ENCODE measurements at places on chromosomes 11 and 22.

- DNase-seq: peak; percentile 62
Measured at GRCh38 chr11:16783321-16783801, 44.9 kb downstream of the C11orf58 start.

- DNase-seq: peak; percentile 79
Measured at GRCh38 chr11:125457814-125458343, 38.2 kb downstream of the FEZ1 start.

GRCh38 chr22:40648386-40648785 lies 11.9 kb upstream of the MRTFA start:
- no peak for DNase-seq

- no peak for DNase-seq
Measured at GRCh38 chr11:130475426-130476053, 27.1 kb downstream of the ADAMTS15 start.

- DNase-seq: no peak
Measured at GRCh38 chr11:30876663-30877396, 290.7 kb upstream of the MPPED2 start.

DNA sequence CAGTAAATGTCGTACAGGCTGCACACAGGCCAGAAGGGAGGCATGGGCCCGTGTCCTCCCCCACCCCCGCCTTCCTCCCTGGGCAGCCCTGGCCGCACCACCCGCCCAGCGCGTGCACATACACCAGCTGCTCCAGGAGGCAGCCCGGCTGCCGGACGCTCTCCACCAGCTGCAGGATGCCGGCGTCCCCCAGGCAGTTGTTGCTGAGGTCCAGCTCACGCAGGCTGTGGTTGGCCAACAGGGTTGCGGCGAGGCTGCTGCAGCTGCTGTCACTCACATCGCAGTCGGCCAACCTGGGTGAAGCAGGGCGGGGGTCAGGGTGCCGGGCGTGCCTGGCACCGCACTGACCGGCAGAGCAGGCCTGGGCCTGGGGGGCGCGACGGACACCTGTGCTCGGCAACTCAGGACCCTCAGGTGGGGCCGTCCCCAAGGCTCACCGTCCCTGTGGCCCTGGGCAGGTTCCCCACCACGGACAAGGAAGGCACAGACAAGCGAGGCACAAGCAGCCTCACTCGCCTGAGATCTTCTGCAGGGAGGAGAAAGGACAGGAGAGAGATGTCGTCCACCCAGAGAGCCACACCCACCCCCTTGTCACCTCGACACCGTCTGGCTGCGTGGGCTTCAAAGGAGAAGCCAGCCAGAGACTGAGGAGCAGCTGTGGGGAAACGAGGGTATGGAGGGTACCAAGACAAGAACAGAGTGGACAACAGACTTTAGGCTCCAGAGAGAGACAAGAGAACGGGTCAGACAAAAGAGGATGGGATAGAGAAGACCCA lies 12.1 kb downstream of the RNH1 start:
- DNase-seq: no peak

- no peak for DNase-seq
Measured at GRCh38 chr11:8779107-8779506, 96.5 kb downstream of the RPL27A start.

DNA sequence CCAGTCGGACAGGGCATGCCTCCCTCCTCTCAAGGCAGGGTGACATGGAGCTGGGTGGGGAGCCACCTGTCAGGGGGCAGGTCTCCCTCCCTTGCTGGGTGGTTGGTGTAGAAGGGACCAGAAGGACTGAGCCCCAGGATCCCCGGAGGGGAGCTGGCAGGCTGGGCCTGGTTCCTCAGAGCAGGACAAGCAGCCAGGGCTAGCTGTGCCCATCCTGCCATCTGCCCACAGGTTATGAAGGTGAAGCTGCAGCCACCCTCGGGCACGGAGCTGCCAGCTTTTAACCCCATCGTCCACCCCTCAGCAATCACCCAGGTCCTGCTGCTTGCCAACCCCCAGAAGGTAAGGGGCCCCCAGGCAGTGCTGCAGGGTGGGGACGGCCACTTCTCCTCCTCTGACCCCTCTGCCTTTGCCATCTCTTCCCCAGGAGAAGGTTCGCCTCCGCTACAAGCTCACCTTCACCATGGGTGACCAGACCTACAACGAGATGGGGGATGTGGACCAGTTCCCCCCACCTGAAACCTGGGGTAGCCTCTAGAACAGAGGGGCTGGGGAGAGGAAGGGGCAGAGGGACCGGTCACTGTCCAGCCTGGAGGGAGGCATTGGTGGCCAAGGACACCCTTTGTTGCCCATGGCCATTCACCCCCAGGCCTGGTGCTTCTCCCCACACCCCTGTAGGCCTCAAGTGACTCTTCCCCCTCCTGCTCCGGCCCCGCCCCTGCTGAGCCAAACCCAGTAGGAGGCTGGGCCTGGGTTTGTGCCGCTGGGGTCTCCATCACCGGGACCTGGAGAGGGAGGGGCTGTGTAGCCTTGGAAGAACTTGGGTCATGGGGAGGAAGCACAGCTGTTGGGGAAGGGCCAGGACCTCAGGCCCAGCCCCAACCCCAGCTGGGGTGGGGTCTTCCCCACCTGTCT lies 7.0 kb upstream of the SH3BP1 start:
- no peak for DNase-seq

- DNase-seq: no peak
Measured at GRCh38 chr11:12241971-12242672, 131.7 kb downstream of the MICAL2 start.

DNA sequence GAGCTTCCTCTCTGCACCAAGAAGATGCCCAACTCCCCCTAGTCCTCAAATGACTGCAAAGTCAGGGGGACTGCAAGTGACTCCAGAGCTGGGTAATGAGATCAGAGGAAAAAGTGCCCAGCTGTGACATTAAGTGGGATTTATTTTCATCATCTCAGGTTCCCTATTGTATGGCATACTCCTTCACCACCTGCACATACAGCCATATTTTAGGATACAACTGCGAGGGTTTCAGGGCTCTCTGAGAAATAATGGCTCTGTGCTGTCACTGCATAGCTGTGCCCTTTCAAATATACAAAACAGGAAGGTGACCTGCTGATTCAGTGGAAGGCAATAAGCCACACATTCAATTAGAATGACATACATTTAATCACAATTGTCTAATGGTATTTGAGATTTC lies 45.6 kb upstream of the PLET1 start:
- DNase-seq: no peak

DNA sequence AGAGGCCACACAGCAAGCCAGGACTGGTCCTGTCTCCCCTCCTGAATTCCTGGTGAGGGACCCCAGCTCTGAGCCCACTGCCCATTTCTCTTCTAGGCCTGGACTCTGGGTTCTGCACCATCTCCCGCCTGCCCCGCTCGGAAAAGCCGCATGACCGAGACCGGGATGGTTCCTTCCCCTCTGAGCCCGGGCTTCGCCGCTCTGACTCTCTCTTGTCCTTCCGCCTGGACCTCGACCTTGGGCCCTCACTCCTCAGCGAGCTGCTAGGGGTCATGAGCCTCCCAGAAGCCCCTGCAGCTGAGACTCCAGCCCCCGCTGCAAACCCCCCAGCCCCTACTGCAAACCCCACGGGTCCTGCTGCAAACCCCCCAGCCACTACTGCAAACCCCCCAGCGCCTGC lies 7.7 kb downstream of the CDC42EP1 start:
- no peak for DNase-seq

DNA sequence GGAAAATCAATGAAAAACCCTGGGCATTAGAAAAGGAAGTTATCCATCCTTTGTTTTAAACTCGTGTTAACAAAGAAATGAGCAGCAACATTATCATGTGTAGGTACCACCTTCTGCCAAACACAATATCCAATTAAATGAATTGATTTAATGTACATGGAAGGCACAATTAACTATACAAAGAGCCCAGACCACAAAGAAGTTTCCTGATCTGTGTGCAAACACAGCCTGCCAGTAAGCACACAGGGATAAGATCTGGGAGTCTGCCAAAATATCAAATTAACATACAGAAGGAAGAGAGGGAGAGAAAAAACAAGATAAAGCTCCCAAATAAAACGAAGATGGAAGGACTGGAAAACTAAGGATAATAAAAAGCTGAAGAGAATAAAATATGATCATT lies 54.1 kb upstream of the SLC25A1 start:
- no peak for DNase-seq

GRCh38 chr11:132134322-132134721 lies 763.9 kb downstream of the NTM start:
- no peak for DNase-seq

DNA sequence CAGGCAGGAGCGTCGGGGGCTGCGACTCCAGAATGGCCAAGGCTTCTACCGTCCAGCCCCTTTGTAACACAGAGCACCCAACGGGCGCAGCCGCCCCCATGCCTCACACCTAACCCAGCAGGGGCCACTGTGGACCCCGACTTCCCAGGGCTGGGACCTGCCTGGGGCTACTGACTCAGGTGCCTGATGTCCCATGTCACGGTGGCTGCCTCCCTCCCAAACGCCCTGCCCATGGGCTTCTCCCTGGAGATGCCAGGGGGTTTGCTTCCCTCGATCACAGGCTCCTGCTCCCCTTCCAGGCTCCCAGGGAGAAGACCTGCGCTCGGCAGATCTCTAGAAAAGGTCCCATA lies 84.0 kb downstream of the MYEOV start:
- no peak for DNase-seq

DNA sequence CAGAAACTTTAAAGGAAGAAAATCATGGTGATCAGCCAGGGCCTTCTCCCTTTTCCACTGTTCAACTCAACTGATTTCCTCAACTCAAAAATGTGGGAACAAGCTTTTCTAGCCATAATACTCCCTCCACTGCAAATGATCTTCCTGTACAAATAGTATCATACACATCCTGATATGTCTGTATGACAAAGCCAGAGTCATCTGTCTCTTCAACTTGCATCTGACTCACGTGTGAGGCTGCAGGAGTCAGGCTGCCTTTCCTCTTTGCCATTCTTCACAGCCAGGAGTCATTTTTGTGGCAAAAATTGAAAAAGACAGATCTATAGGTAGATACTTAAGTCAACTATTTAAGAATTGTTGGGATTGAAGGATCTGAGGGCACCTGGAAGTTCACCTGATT lies 13.3 kb downstream of the PATZ1 start:
- DNase-seq: no peak

DNA sequence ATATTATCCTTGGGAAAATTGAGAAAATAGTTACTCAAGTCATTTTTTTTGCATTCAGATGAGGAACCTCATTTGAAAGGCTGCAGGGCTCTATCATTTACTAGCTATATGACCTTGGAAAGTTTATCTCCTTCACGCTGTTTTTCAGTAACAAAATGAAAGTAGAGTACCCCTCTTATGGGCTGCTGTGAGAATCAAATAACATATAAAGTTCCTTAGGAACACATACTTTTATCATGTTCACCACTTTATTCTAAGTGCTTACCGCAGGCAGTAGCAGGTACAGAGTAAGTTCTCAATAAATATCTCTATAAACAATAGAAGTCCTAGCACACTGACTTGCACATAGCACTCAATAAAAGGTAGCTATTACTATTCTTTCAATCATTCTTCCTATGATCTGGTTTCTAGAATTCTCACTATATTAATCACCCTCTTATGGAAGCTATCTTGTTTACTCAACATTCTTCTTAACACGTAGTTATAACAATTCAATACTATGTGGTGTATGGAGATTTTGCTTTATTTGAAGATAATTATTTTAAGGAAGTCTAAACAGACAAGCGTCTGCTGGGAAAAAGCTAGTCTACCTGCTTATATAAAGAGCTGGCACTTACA lies 1.9 kb downstream of the C11orf71 start:
- no peak for DNase-seq

DNA sequence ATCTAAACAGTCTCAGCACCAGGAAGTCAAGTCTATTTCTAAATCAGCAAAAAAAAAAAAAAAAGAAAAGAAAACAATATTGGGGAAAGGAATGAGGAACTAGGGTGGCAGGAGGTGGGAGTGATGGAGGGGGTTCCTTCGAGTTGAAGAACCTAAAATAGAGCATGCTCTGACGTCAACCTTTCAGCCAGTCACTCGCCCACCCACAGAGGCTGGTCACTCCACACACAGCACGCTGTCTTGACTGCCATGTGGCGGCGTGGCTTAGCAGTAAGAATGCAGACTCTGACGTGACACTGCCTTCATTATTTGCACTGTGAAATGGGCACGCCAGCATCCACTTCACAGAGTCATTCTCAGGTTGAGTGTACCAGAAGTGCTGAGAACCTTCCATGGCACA lies 48.3 kb downstream of the LARGE1 start:
- no peak for DNase-seq

GRCh38 chr11:15720460-15720859 lies 605.7 kb downstream of the INSC start:
- no peak for DNase-seq

DNA sequence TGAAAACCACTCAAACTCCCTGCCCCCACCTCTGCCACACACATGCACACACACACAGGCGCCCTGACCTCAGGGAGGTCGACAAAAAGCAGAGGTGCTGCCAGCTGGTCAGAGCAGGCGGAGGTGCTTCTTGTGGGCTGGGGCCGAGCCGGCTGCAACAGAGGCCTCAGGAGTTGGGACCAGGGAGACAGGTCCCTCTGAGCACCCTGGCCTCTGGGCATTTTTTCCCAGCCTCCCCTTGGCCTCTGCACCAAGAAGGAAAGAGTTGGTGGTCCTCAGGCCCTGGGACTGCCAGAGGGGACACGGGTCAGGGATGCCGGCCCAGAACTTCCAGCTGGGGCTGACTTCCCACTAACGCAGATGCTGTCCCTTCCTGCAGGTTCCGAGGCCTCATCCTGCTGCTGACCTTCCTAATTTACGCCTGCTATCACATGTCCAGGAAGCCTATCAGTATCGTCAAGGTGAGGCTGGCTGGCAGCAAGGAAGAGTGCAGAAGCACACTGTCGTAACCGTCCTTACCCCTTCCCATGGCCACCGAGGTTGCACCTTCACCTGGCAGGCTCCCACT lies 13.4 kb downstream of the SLC37A2 start:
- DNase-seq: no peak
